Activated CD8-positive, alpha-beta memory T cell treated with anti-CD3 and anti-CD28 coated beads for 4 hours (primary cell): ENCODE measurements at places on chromosomes 4 and X.

DNA sequence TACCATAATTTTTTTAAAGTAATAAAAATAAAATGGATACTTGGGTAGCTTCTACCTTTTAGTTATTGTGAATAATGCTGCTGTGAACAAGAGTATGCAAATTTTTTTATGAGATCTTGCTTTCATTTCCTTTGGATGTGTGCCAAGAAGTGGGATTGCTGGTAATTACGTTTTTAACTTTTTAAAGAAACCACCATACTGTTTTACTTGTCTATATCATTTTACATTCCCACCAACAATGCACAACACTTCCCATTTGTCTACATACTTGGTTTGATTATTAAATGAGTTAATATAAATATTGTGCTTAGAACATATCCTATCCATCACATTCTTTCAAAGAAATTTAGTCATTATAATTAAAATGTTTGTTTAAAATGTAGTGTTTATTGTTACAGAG is 3.9 kb upstream of the SULT1B1 start:
- no peak for DNase-seq

- DNase-seq = no peak
Observed at GRCh38 chr4:47945930-47946726, 31.7 kb upstream of the NFXL1 start.

GRCh38 chr4:90415116-90415515 is 287.9 kb downstream of the CCSER1 start:
- DNase-seq = no peak

GRCh38 chr4:100929135-100929534 is 411.3 kb upstream of the EMCN start:
- no peak for DNase-seq

GRCh38 chrX:64885850-64886249 is 90.4 kb downstream of the ZC4H2 start:
- DNase-seq = no peak

DNA sequence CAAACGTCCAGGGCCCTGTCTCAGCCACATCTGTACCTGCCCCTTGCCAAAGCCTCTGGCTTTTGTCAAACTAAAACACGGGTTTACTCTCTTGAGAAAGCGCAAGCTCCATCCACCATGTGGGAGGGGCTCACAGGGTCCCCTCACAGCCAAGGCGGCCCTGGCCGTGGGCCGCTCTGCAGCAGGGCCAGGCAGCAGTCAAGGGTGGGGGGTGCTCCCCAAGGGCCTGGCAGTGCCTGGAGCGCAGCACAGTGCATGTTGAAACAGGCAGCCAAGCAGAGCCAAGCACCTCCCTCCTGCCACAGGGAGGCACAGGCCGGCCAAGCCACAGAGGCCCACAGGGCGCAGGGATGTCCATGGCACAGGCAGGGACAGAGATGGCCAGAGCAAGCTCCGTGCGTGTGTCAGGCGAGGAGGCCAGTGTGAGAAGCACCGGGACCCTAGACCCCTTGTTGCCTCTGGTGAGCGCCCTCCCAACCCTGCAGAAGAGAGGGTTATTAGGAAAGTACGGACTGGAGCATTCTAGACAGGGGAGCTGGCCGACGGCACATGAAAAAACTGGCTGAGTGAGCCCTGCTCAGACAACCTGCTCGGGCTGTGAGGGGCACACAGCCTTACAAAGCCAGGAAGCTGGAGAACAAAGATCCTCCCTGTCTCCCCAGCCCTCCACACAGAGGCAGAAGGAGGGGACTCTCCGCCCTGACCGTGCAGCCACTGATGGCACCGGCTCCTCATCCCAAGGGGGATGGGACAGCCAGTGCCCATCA is 39.0 kb downstream of the FAM53A start:
- DNase-seq = no peak

DNA sequence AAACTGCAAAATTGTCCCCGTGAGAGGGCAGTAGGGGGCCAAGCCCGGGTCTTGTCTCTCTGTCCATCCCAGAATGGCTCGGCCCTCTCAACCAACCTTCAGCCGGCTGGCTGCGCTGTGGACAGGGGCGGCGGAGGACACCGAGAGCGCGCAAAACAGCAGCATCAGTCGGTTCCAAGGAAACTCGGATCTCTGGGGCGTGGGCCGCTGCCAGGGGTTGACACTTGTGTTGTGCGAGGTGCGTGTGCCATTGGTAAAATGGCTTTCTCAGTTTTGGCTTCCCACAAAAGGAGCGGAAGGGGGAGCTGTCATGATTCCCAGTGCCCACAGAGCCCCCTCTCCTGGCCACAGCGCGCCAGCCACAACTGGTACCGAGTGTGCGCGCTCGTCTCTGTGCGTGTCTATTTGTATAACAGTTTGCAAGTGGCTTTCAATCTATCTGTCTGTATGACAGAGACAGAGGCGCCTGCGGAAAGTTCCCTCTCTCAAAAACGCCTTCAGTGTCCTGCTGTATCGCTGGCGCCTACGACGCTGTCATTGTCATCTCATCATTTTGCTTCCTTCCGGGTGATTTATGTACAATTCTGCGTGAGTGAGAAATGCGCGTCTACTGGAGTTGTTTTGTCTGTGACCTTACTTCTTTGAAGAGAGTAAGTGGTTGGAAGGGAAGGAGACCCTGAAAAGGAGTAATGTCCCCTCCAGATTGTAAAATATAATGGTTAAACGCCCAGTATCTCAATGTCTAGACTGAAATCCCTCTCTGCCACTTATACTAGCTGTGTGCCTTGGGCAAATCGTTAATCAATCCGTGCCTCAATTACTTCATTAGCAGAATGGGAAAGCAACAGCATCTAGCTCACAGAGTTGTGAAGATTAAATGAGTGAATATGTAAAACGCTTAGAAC is 1.8 kb downstream of the DKK2 start:
- no peak for DNase-seq

DNA sequence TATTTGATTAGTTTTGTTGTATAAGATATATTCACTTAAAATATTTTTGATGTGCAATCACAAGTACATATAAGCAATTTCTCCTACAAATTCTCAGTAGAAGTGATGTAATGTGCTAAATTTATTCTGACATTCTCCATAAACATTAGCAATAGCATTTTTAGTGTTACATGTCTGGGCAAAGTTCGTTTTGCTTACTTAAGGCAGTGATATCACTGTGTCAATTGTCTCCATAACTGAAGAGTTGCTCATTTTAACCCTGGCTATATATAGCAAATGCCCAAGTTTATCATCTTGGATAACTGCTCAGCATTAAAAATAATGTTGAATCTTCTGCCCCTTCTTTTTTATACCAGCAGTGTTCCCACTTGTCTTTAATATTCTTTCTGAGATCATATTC is 340.0 kb upstream of the NDST4 start:
- DNase-seq = no peak

GRCh38 chrX:7446815-7447214 is 298.9 kb upstream of the PUDP start:
- no peak for DNase-seq

- DNase-seq = no peak
Observed at GRCh38 chr4:96352051-96352517, 512.2 kb downstream of the PDHA2 start.

DNA sequence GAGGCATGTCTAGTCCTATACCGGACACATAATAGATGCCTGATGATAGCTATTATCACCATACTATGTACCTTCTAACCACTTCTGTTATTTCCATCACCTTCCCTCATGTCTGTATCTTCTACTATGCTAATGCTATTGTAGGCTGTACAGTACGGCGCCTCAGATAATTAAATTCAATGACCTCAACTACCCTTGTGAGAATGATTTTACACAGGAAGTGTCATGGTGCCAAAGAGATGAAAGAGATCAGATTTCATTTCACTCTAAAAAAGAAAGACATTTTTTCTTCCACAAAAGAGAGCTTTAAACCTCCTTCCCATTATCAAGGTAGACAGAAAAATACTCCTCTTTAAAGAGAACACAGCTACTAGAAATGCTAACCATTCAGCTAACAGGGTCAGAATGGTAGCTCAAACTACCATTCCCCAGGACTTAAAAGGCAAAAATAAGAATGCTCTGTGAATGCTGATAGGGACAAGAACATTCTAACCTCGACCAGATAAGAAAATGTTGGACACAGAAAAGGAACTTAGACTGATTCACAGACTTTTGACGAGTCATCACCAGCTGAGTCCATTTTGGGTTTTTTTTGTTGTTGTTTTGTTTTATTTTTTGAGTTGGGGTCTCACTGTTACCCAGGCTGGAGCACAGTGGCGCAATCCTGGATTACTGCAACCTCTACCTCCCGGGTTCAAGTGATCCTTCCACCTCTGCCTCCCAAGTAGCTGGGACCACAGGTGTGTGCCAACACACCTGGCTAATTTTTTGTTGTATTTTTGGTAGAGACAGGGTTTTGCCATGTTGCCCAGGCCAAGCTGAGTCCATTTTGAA is 99.2 kb upstream of the RAPGEF2 start:
- DNase-seq = no peak

DNA sequence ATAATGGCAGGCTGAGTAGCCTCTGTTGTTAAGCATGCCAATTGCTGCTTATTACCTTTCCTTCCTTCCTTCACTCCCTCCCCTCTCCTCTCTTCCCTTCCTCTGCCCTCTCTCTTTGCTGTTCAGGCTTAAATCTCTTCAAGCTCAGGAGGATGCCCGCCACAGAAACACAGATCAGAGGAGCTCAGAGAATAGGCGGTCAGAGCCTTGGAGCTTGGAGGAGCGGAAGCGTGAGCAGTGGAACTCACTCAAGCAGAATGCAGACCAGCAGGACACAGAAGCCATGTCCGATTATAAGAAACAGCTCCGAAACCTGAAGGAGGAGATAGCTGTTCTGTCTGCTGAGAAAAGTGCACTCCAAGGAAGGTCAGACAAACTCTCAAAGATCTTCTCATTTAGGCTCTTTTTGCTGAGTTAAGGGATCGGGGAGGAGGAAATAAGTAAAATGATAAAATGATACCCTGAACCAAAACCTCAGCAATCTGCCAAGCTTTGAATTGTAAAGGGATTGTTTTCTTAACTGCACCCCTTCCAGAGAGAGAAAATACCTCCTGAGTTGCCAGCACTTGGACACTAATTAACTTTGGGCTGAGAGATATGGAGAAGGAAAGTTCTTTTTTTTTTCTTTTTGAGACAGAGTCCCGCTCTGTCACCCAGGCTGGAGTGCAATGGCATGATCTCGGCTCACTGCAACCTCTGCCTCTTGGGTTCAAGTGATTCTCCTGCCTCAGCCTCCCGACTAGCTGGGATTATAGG is 20.9 kb downstream of the SPATA18 start:
- DNase-seq = no peak

DNA sequence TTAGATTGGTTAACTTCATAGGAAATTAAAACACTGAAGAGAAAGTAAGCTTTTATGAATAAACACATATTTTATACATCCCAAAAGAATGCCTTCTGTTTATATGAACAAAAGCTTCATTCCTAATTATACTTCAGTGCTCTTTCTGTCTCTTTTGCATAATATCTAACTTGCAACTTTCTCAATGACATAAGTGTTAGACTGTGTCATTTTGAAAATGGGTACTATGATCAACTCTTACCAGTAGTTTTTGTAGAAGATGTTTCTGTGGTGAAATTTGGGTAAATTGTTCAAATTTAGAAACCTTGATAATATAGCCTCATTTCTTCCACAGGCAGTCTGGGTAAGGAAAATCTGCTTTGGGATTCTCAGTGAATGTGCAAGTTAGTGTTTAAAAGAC is 991.4 kb downstream of the CCSER1 start:
- no peak for DNase-seq

GRCh38 chrX:56833626-56834025 is 104.6 kb downstream of the NBDY start:
- no peak for DNase-seq

GRCh38 chrX:66020631-66021334 is 19.1 kb downstream of the VSIG4 start:
- DNase-seq = no peak

GRCh38 chrX:19774905-19775304 is 112.5 kb downstream of the SH3KBP1 start:
- no peak for DNase-seq

- DNase-seq = no peak
Observed at GRCh38 chr4:174910271-174910670, 7.9 kb upstream of the ADAM29 start.

- no peak for DNase-seq
Observed at GRCh38 chr4:182829196-182829595, 88.0 kb downstream of the DCTD start.

- DNase-seq = no peak
Observed at GRCh38 chr4:41120297-41121217, 93.8 kb downstream of the APBB2 start.

GRCh38 chrX:94814216-94814615 is 1140.2 kb downstream of the FAM133A start:
- no peak for DNase-seq

GRCh38 chrX:104270212-104270611 is 15.5 kb upstream of the ESX1 start:
- DNase-seq = no peak

GRCh38 chr4:4899202-4899925 is 39.9 kb downstream of the MSX1 start:
- DNase-seq = no peak
